ENCODE measurements at places on chromosomes 7 and 10.

- no peak for DNase-seq
Observed at GRCh38 chr10:119502618-119503155, 39.8 kb downstream of the RGS10 start.

DNA sequence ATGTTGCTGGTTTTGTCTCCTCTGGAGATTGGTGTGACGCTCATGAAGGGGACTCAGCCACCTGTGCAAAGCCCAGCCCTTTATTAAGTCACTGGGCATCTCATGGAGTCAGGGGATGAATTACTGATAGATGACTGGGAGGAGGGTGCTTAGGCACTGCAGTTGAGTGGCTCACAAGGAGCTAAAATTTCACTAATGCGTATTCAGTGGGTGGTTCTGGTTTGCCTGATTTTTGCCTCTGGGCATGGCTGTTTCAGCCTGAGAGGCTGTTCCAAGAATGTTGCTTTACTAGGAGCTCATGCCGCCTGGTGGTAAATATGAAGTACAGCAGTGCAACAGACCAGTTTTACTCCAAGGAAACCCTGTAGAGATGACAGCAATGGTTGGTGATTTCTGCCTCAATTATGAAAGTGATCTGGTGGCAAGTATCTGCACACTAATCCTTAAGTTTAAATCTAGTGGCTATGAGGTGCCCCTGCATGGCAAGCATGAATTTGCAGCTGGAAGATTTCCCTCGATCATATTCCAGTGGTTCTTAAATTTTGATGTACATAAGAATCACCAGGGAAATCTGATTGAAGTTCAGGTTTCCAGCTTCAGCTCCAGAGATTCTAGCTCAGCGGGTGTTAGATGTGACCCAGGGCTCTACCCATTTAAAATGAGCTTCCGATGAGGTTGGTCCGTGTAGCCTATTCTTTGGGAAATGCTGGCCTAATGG is 19.9 kb downstream of the ACTA2 start:
- DNase-seq = peak; percentile 18

DNA sequence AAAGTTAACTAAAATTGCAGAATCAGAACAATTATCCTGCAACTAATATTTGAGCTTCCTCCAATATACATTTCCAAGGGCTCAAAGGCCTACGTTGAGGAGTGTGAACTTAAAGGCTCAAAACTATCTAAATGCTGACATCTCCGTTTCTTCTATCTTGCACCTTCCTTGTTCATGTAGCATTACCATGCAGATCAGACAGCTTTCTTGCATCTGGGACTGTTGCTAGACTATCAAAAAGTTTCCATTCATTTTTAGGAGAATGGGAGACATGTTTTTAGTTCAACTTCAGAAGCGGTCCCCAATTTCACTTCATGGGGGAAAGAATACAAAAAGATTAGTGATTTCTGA is 2.9 kb downstream of the ANKRD1 start:
- DNase-seq = no peak

GRCh38 chr7:26735976-26736600 is 128.3 kb downstream of the SKAP2 start:
- no peak for DNase-seq

GRCh38 chr7:132337450-132338080 is 238.7 kb downstream of the PLXNA4 start:
- no peak for DNase-seq

DNA sequence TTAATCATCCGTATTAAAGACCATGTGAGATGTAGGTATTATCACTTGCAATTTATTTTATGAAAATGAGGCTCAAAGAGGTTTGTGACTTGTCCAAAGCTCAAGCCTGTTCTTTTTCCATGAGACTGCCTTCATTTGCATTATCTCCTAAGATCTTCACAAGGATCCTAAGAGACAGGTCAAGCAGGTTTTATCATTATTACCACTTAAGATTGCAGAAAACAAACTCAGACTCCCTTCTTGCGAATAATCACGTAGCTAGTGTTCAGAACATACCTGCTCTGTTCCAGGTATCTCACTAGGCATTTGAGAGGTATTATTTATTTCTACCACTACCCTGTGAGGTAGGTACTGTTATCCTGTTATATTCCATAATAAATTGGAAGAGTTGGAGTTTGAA is 64.8 kb downstream of the ZNRF2 start:
- no peak for DNase-seq

DNA sequence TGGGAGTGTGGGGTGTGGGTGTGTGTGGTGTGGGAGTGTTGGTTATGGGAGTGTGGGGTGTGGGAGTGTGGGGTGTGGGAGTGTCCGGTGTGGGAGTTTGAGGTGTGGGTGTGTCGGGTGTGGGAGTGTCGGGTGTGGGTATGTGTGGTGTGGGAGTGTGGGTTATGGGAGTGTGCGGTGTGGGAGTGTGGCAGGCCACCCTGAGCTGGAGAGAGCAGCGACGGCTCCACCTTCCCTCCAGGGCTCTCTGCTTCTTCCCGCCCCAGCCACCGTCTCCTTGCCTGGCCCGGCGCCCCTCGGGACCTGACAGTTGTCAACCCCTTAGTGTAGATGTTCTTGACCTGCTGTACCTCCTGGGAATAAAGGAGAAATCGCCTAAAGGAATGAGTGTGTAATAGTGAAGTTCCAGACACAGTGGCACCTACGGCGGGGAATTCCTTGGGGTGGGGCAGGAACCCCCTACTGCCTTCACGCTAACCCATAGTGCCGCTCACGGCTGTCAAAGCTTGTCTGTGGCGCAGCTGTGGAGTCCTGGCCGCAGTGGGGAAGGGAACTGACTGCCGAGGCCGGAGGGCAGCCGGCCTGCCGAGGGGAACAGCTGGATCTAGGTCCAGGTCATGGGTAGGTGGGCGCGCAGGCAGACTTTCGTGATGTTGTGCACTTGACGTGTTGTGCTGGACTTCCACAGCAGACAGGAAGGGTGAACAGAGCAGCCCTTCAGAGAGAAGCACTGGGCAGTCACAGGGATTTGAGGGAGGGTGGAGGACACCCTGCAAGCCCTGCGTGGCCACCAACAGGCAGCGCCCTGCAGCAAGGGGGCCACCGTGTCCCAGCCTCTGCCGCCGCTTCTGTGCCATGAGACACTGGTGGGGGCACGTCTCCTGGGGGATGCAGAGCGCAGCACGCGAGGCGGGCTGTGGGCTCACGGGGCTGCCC is 49.0 kb upstream of the EN2 start:
- no peak for DNase-seq

- DNase-seq = no peak
Observed at GRCh38 chr10:72329290-72330068, 25.2 kb downstream of the DNAJB12 start.
